SK-N-DZ (cell line): ENCODE measurements at places on chromosomes 13 and 19.

DNA sequence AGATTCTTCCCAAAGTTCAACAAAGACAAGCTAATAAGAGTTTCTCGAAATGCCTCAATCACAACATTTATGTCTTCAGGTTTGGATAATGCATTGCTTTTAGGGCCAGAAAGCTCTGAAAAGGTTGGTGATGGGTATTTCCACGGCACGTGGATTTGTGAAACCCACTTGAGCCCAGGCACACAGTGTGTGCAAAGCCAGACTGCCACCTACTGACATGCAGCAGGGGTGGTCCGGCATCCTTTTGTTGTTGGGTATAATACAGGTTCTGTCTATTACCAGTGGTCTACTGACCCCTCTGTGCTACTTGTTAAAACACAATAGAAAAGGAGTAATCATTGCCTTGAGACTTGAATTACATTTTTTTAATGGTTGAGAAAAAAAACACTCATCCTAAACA lies 225.6 kb downstream of the RAP2A start:
- DNase-seq = peak; percentile 51

DNA sequence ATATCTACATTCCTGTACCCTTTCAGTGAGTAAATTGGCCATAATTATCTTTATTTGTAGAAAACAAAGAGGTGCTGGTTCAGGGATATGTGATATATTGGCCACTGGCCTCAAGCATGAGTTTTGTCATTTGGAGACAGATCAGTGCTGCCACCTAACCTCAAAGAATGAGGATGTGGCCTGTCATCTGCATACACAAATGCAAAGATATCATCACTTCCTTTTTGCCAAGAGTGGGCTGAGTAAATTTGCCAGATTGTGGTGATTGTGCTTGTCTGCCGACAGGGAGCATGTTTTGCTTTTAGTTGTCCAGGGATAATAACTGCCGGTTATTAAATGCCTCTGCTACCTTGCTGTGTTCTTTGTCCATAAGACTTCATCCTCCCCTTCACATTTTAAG lies 44.2 kb downstream of the WASF3 start:
- peak; percentile 3 for DNase-seq

- no peak for DNase-seq
Observed at GRCh38 chr19:42242069-42242511, 312 bp downstream of the GSK3A start.

DNA sequence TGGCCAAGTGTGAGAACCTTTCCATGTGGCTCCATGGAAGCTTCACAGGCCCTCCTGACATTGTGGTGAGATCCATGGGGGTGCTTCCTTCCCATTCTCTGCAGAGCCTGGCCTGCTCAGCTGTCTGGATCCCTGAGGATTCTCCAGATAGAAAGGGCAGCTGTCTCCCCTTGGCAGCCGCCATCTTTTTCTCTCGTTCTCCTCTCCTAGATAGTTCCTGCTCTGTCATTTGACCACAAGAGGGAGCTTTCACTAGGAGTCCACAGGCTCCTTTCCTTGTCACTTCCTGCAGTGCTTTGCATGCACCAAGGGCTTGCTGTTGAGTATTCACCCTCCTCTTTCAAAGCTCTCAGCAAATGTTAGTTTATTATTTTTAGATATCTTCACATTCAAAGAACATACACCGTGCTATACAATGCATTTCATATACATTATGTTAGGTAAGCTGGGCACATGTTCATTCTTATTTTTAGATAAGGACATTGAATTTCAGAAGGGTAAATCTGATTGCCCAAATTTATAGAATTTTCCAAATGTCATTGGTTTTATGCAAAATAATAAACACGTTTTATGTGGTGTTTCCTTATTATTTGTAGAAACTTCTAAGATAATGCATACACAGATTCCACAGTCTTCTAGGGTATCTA lies 133.2 kb downstream of the FRY start:
- peak; percentile 68 for DNase-seq

- no peak for DNase-seq
Observed at GRCh38 chr13:110705356-110705825, 525 bp downstream of the CARS2 start.

DNA sequence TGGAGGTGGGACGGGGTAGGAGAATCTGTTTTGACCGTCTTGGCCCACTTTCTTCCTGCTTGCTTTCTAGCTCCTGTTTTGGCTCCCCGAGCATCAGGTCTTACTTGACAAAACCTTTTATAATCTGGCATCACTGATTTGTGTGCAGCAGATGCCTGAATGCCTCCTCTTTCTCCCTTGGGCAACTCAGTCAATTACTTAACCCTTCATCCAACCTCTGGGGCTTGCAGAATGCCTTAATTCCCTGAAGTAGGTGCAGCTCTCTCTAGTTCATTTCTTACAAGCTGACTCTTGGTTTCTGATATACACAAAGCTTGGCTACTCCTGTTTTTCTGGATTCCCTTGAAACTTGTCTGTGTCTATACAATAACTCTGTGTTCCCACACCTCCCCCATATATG lies 5.7 kb upstream of the NUP58 start:
- no peak for DNase-seq

- no peak for DNase-seq
Observed at GRCh38 chr19:41726493-41726892, 18.1 kb downstream of the CEACAM5 start.

DNA sequence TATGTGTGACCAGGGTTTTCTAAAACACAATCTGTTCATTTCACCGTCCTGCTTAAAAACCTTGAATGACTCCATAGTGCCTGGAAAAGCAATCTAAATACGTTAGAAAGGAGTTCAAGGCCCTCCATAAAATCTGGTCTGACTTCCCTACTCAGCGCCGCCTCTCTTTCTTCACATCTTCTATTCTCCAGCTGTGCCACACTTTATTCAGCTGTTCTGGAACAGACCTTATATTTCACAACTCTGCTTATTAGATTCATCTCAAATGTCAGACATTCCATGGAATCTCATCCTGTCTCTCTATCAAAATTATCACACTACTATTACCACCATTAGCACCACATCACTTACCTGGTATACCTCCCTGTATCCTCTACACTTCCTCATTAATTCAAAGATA lies 19.8 kb upstream of the SPART start:
- no peak for DNase-seq

- DNase-seq = no peak
Observed at GRCh38 chr19:19602136-19602712, 16.3 kb downstream of the PBX4 start.

DNA sequence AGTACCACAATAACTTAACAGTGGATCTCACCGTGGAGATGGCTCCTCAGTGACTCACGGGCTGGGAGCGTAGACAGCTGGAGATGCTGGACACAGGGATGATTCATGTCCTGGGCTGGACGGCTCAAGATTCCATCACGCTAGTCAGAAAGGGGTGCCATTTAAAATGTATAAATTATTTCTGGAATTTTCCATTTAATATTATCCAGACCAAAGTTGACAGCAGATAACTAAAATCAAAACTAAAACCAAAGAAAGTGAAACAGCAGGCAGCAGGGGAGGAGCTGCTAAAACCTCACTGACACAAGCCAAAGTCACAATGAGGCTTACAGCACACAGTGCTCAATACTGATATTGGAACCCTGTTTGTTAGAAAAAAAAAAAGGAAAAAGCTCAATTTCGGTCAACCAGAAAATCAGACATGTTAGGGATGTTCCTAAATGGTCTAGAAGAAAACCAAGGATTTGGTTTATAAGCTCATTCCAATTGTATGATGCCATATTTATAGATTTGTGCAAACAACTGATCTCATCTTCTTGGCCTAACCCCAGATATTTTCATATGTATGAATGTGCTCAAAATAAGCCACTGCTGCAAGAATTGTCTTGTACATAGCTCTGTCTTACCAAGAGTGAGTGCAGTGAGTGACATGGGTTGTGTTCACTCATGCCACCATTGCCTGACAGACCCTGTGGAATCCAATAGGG lies 111.8 kb downstream of the SACS start:
- DNase-seq = no peak

DNA sequence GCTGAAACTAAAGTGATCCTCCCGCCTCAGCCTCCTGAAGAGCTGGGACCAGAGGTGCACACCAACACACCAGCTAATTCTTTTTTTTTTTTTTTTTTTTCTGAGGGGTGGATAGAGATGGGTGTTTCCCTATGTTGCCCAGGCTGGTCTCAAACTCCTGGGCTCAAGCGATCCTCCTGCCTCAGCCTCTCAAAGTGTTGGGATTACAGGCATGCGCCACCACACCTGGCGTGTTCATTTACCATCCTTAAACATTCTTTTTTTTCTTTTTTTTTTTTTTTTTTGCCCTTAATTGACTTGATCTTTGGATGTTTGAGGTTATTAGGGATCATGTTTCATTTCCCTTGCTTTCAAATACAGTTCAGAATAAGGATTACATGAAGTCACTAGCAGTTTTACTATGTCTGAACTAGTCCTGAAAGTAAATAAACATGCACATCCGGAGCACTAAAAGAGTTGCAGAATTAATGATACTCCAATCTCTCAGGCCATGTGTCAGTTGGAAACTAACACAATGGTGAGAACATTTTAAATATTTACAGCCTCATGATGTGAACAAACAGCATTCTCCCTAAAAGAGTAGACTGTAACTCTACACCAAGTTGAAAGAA lies 10.2 kb downstream of the UTP14C start:
- no peak for DNase-seq

GRCh38 chr19:49363268-49364082 lies at the start of gene DKKL1:
Gene DKKL1, plus strand, starts transcription at chr19:49363877. Its CDS starts 122 bp downstream, at chr19:49363999.
- peak; percentile 78 for DNase-seq

DNA sequence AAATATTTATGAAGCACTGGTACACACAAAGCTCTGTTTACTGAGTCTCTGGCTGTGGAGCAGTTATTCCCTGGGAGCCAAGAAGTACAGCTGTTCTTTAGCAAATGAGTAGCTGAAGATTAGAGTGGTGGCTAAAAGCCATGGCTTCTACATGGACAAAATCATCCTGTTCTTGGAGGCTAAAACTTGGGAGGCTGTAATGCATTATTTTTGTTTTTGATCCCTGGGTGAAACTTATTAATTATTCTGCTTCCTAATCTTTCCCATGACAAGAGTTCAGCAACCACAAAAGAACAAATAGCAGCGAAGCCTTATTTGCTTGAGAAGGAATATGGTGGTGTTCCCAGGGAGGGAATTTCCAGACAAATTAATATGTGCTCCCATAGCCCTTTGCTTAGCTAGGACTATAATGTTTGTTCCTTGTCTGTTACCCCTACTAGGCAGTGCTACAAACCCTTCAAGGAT lies 109.5 kb downstream of the DCT start:
- DNase-seq = no peak

GRCh38 chr19:16778796-16779411 lies 50.3 kb upstream of the SIN3B start:
- DNase-seq = peak; percentile 52

DNA sequence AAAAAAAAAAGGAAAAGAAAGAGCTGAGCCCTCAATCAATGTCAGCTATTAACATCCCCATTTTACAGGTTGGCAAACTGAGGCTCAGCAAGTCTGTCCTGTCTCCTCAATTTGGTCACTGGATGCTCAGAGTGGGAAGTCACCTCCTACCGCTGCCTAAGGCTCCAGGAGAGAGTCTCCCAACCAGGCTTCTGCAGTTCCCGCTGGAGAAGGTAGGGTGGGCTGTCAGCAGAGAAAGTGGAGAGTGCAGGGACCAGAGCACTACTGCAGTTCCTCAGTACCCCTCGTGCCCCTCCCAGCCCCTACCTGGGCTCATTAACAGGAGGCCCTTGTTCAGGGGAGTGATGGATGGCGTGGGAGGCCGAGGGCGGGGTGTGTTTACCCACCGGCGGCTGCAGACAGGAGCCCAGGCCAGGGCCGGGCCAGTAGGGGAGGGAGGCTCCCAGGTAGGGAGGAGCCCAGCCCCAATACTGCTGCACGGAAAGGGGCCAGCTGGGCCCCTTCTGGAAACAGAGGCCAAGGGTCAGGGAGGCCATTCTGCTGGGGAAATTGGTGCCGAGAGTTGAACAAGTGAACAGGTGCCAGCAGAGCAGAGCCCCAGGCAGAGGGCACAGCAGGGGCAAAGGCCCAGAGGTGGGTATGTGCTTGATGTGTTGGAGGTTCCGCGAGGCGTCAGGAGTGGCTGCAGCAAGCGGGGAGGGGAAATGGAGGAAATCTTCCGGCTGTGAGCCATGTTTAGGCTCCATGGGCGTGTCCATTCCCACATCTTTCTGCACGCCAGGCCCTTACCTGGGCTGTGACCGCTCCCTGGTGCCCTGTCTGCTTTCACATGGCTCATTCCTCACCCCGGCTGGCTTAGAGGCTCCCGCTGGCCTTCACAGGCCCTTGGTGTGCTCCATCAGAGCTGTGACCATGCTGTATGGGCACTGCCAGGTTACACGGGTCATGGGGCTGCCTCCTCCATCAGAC lies 7.6 kb upstream of the COMP start:
- DNase-seq = no peak

GRCh38 chr13:44337581-44337980 lies 36.0 kb upstream of the SERP2 start:
- DNase-seq = no peak

DNA sequence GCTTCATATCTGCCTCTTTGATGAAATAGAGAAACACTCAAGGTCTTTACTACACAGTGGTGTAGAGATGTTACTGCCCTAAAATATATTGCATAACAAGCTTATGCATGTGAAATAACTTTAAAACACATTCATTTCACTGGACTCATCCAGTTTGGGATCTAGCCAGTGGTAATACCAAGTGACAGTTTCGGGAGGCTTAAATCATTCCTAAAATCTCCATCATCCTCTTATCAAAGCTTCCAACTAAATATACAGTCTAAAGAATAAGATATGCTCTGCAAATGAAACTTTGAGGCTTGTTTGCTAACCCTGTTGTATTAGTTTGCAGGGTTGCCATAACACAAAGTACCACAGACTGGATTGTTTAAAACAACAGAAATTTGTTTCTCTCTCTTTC lies 52.8 kb downstream of the THSD1 start:
- no peak for DNase-seq

- DNase-seq = no peak
Observed at GRCh38 chr13:98707281-98707999, 45.0 kb downstream of the SLC15A1 start.

DNA sequence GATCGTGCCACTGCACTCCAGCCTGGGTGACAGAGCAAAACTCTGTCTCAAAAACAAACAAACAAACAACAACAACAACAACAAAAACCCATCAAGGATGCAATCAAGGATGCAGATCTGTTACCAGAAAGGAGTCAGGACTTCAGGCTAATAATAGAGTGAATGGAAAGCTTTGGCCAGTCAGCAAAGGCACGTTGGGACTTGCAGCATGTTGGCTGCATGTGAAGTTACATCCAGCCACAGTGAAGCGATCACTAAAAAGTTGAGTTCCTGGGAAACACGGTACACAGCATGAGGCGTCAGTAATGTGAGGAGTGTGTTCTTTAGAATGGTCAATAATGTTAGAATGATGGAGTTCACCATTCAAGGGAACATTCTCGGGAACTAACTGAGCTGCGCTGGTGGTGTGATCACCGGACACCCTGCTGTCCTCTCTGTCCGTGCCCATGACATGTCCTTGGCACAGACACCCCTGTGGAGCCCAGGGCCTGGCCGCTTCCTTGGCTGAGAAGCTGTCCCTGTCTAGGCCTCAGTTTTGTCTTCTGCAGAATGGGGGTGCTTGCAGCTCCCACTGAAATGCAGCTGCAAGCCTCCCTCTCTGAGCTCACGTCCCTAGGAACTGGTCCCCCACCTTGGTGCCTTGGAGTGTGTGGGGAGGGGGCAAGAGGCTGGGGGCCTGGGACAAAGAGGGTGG lies 2.3 kb upstream of the LGALS7B start:
- DNase-seq = no peak
